GM13976 (cell line): ENCODE measurements at places on chromosomes 3 and 15.
A peak's percentile ranks its signal among the peaks of the same experiment; 100 is the strongest.

GRCh38 chr3:171257251-171258203, 202.7 kb downstream of the TNIK start:
- no peak for DNase-seq

DNA sequence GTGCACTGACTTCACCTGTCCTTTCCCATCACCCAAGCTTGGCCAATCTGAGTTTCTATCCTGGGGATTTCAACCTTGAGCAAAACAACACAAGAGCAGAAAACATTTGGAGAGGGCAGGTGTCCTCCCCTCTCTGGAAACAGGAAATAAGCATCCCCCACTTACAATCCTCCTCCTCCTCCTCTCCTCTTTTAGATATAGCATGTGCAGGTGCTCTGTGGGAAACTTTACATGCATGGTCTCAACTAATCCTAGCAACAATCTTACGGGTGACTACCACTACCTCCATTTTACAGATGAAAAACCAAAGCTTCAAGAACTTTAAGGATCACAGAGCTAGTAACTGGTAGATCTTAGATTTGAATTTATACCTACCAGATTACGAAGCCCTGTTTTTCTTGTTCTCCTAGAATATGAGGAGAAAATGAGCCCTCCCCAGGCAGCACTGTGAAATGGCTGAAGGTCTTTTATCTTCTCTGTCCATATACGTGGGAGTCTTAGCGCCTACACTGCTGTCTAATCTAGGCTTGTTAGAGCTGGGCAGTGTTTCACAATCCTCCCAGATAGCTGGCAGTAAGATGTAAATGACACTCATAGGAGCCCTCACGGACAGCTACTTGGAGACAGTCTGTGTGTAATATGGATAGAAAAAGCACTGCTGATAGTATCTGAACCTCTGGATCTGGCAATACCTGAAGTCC, 301.2 kb upstream of the PROK2 start:
- DNase-seq = peak; percentile 45

DNA sequence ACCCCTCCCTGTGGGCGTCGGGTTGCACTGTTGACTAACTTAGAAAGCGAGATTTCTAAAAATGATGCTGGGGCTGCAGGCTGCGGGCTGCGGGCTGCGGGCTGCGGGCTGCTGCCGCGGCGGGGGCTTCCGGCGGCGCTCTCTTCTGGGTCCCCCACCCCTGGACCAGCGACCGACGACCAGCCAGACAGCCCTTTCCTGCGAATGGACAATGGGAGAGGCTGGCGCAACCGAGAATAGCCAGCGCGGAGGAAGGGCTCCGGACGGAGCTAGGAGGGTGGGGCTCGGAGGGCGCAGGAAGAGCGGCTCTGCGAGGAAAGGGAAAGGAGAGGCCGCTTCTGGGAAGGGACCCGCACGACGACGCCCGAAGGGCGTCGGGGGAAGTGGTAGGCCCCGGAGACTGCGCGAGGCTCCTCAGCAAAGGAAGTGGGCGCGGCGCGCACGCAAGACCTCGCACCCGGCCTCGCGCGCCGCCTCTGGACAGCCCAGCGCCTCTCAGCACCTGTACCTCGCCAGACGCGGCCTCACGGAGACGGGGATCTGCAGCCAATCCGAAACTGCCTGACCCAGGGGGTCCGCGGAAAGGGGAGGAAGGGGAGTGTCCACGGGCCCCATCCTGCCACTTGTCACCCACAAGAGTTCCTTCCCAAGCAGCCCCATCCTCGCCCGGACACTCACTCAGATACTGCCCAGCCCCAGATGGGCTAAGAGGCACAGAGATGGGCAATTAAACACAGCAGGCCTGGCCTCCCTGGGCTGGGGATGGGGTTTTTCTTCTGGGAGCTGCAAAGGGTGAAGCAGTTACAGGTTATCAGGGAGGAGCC, 70.7 kb downstream of the SLC12A8 start:
- DNase-seq = peak; percentile 88

DNA sequence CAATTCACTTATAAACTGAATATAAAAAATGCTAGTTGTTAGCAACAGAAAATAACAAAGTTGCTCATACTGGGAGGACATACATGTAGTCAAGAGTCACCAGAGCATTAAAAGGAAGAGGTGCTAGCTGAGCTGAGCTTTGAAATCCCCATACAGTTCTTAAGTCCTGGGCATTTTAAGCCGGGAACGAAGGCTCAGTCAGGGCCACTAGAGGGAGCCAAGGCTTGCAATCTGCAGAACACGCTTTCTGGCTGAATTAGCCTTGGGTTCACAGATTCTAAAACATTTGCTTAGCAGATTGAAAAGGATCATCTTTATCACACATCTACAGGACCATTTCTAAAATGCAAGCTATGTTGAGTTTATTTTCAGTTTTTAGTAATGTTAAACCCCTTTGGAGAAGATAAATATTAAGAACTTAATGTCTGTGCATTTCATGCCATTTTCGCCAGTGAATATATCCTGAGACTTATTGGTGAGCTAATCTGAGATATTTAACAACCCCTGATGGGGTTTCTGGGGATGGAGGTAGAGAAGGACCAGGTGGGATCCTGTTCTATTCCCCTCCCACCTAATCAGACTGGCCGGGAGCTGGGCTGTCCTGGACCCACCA, 26.3 kb upstream of the MNS1 start:
- peak; percentile 71 for DNase-seq

DNA sequence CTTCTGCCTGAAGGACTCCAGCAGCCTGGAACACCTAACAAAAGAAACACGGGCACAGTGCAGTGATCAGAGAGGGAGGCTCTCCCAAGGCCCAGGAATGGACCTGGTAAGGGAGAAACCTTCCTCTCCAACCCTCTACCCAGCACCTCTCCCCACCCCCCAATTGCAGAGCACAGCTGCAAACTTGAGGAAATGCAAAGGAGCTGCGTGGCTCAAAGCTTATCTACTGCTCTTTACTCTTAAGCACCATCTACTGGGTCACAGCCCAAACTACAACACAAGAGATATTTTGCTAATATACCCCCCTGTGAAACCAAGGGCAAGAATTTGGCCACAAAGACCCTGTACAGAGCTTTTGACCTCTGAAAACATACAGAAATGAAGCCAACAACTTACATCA, 328.3 kb downstream of the OXSM start:
- peak; percentile 14 for DNase-seq

DNA sequence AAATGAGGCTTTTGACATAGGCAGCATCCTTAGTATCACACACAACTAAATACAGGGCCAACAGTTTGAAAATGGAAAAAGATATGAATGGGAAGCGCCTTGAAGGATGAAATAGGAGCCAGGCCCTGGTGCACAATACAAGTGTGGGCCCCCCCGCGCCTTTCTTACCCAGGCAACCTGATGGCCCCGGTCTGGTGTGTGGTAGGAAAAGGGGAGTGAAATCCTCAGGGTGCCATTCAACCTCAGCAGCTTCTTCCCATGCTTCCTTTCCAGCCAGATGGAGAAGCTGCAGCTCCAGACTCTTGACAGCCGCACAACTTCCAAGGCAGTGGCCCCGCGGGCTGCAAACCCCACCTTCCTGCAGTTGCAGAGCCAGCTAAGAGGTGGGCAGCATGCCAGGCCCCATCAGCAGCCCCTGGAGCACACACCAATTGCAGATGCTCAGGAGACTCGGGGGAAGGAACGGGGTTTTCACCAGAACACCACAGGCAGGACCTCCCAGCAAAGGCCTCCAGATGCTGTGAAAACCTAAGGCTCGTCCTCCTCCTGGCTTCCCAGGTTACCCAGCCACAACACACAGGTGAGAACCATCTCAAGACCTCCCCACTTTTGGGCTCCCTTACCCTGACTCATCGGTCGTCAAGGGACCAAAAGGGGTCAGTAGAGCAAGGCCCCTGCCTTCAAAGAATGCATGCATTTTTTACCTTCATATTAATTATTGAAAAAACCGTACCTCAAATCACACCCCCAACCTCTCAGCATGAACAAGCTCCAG, 101.6 kb downstream of the CPN2 start:
- no peak for DNase-seq

DNA sequence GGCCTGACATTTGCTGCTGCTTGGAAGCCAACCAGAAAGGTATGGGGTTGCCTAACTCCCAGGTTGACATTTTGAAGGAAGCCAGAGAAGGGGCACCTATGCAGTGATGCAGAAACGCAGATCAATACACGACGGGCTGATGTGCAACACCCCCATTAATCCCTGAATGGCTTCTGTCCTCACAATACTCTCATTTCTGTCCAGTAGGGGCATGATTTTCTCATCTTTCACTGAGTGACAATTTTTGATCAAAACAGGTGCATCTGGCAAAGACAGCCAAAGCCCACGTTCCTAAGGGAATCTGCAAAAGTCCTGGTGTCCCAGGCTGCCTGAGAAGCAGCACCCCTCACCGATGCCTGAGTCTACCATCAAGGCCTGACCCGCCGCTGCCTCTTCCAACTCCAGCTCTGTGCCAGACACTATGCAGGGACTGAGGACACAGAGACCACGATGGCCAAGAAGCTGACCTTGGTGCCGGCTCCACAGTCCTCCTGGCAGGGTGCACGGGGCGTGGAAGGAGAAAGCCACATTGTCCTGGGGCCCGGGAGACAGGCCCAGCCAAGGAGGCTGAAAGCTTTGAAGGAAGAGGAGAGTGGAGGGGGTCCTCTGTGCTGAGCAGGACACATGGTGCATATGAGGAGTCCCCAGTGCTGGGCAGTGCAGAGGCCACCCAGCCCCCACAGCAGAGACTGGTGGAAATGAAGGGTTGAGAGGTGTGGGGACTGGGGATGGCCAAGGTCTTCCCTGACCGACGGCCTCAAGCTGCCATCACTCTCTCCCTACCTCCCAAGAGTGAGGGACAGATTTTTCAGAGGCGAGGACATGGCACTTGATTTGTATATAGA, 159.6 kb downstream of the NUP210 start:
- no peak for DNase-seq

DNA sequence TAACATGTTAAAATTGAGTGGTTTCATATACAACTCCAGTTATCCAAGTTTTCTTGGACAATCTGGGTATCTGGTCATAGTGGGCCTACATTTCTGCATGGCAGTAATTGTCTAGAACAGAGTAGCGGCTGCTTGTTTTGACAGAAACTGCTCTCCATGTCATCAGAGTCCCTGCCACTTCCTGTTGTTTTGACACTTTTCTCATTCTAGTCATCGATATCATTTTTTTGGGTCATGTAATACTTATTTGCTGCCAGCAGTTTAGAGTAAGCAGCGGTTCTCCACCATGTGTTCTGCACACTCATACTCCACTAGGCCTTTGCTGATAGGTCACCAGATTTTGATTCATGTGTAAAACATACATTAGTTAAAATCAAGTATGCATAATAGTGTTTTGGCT, 81.5 kb downstream of the SLC25A26 start:
- no peak for DNase-seq

DNA sequence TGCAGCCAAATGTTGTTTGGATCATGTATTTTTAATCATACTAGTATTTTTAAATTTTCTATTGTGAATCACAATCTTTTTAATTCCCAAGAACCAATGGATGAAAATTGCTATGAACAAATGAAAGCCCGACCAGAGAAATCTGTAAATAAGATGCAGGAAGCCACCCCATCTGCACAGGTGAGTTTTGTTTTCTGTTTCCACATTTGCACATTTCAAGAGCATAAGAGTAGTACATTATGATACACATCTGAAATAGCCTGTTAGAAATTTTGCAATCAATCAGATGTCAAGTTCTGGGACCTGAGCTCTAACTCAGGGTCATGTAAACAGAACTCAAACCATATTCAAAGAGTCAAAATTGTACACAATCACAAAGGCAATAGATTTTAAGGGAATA, 26.5 kb downstream of the TRAT1 start:
- no peak for DNase-seq

GRCh38 chr3:160278210-160278609, 53.0 kb downstream of the C3orf80 start:
- no peak for DNase-seq

- DNase-seq = no peak
These were observed 1.7 kb downstream of the PAK2 start for GRCh38 chr3:196741249-196741889.
